Fibroblast of pulmonary artery (primary cell): ENCODE measurements at places on chromosomes 16 and 17.

DNA sequence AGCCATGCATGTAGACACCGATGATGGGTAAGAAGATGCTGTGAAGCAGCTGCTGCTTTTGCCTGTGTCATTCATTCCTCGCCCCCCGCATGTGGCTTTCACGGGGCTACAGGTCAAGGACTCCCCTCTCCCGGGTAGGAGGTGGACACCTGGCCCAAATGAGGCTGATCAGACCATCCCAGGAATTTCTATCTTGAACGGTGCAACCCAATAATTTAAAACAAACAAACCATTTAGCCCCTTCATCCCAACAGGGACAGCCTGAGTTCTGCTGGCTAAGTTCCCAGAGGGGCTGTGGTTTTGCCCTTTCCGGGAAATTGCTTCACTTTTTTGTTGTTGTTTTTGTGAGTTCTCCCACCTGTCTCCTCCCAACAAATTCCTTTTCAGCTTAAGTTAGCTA is 137.7 kb upstream of the CDH5 start:
- peak; percentile 88 for DNase-seq

- no peak for DNase-seq
Measured at GRCh38 chr16:68275611-68276191, 11.4 kb downstream of the SLC7A6 start.

GRCh38 chr16:53309457-53309856 is 124.8 kb upstream of the RBL2 start:
- DNase-seq = no peak

GRCh38 chr17:56213031-56213430 is 59.8 kb downstream of the ANKFN1 start:
- DNase-seq = no peak

DNA sequence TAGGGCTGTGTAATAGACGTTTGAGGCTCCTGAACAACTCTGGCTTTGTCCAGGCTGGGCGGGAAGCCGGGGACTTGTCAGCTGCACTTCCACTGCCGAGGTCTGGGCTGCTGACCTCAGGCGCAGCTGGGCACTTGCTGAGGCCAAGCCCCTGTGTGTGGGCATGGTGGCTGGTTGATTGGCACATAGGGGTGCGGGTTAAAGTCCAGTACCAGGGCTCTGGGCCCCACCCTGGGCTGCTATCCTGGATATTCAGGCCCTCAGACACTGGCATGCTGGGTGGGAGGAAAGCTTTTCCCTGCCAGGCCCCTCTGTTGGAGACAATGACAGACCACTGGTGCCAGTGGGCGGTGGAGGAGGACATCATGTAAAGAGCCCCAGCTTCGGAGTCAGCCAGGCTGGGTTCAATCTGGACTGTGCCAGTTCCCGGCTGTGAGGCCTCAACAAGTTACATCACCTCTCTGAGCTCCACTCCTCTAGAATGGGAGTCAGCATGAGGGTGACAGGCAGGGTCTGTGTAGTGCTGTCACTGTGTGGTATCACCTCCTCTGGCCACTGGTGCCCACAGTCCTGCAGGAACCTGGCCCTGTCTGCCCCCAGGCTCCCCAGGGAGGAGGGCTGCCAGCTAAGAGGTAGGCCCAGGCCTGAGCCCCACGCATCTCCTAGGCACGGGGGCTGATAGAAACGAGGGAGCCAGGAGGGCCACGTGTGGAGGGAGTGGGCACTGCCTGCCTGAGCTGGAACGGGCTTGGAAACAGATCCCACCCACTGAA is 42.5 kb downstream of the PSME3IP1 start:
- DNase-seq = no peak

DNA sequence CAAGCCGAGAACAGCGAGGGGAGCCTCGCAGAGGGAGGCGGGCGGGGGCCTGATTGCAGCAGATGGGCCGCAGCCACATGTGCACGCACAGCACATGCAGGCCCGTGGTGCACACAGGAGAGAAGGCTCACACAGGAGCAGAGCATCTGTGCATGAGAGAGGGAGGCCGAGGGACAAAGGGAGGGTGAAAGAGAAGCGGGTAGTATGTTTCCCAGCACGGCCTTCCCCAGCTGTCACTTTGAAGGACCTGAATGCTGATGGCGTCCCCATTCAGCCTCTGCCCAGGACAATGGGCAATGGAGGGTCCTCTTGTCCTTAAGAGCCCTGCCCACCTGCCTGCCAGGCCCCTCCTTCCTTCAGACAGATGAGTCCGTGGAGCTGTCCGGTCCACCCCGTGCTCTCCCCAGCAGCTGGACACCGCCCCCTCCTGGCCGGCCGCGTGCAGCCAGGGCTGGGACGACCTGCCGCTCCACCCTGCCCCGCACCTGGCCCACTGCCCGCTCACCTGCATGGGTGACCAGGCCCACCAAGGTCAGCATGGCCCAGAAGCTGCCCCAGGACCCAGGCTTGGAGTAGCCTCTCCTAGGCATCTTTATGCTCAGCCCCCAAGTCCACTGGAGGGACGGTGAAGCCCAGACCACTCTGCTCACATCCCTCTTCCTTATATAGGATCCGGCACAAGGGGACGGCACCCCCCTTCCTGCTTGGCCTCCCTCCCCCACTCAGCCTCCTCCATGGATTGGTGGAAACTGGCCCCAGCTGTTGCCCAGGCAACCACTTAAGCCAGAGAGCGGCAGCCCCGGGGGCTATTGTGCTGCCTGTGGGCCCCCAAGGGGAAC is at the start of gene BTBD17:
BTBD17 (minus strand) TSS at position 639 of the 839 bp plus-strand sequence; CDS start at position 590, 49 bp downstream.
- peak; percentile 46 for DNase-seq

DNA sequence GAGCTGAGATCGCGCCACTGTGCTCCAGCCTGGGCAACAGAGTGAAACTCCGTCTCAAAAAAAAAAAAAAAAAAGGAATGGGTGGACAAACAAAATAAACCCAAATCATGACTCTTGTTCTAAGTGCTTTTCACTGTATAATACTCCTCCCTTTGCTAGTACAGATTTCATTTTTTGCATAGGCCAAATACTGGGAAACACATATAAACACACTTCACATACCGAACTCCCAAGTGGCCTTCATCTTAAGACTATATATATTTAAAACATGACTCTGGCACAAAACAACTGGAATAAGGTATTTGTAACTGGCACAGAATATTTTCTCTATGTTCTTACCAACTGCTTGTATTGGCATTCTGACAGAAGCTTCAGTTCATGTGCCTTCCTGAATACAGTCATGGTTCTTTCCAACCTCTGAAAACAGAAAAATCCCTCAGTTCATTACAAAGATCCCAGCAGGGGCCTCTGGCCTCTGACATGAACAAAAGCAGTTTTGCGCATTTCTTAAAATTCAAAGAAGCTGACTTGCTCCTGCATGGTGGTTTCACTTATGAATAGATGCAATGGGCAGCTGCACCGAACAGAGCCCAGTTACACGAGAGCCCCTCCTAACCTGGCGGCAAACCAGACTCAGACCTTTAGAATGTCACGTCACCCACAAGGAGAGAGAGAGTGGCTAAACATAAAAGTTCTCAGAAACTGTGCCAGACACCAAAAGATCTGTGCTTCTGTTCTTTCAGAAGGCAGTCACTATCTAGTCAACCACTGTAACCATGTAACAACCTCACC is 19.1 kb upstream of the COPRS start:
- DNase-seq = peak; percentile 14

DNA sequence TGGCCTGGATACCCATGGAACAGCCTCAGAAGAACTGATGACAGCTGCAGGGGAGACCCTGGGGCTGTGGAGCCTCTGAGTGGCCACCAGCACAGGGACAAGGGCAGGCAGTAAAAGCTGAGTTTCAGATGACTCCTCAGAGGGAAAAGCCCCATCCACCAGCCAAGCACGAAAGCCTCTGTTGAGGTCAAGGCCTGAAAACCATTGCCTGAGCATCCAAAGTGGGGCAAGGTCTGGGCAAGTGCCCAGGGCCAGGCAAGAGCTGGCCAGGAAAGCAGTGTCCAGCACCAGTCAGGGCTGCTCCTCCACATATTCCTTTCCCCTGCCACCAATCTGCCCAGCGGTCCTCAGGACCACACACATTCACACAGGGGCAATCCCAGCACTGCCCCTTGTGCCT is 16.4 kb downstream of the ATP6V0D1 start:
- no peak for DNase-seq

- DNase-seq = peak; percentile 44
Measured at GRCh38 chr16:11208916-11209665, 46.9 kb downstream of the SOCS1 start.

DNA sequence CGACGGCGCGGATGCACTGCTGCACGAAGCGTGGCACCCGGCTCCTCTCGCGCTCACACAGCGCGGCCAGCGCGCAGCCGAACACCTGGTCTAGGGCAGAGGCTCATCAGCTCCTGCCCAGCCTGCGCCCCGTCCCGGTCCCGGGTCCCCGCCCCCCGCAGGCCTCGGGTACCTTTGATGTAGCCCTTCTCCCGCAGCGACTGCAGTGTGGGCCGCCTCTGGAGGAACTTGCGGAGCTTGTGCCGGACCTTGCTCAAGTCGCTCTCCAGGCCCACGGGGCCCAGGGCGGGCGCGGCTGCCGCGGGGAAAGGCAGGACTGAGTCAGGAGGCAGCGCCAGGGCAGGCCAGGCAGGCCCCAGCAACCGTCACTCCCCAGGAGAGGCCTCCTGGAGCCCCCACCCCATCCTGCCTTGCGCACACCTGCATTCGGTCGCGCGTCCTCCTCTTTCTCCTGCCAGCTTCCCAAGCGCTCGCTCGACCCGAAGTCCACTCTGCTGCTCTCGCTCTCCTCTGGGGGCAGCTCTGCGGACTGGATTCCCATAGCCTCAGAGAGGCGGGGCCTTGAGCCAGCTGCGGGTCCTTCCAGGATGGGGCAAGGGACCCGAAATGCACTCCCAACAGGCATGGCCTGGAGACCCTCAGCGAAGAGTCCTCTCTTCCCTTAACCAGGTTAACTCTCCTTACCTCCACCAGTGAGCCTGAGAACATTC is 36.0 kb downstream of the ARHGAP27 start:
- no peak for DNase-seq

DNA sequence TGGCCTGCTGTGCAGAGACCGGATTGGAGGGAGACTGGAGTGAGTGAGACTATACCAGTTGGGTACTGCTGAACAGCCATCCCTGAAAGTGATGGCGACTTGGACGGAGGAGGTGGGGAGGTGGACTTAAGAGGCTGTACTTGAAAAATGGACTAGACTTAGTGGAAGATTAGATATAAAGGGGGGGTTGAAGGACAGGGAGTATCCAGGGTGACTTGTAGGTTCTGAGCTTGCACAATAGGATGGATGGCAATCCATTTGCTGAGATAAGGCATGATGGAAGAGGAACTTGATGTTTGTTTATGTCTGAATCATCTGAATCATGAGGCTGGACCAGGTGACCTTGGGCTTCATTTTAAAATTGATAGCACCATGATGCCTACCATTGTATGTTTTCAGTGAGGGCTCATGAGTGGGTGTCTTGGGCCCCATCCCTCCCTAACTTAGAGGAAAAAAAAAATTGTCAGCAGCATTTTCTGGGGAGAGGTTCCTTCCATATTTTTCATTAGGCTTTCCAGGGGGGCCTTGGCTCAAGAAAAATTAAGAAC is 41.2 kb downstream of the PRKCA start:
- peak; percentile 26 for DNase-seq
